ENCODE measurements at places on chromosomes 2 and 18.

GRCh38 chr2:8089596-8089995 lies 592.3 kb upstream of the ID2 start:
- DNase-seq: no peak

DNA sequence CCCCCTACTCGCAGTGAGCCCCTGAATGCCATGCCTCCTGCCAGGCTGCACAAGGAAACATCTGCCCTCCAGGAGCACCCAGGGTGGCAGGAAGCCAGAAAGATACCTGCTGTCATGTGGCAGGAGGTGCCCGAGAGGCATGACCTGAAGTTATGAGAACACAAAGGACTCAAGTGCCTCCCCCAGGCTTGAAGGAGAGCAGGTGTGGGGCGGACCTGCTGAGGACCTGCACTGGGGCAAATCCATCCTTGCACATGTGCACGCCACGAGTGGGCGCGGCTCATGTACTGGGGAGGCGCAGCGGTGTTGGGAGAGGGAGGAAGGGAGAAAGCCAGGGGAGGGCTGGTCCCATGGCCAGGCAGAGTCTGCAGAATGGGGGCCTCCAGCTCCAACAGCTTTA lies 26.9 kb downstream of the SDC1 start:
- DNase-seq: no peak

- no peak for DNase-seq
Measured at GRCh38 chr18:12165038-12165768, 71.6 kb downstream of the ANKRD62 start.

DNA sequence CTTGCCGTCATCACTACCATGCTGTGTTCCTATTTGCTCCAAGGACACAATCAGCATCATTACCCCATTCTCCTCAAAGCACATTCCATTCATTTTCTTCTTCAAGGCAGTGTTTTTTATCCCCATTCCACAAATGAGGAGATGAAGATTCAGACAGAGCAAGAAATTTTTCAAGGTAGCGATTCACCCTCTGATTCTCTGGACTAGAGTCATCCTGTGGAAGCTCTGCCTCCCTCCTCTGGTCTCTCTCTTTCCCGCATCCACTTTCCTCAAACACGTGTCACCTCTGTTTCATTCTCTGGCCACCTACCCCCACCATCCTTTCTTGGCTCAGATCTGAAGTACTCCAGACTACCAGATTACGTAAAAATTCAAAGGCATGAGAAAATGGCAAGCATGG lies 297.9 kb downstream of the SOX11 start:
- no peak for DNase-seq

GRCh38 chr2:15968280-15969178 lies 28.2 kb downstream of the MYCN start:
- DNase-seq: no peak

Data from MV-4-11 (cell line).